Stomach (tissue), 19 donors: ENCODE measurements at places on chromosomes 11 and 22. TPM values are rescaled to one million over a fixed set of nuclear protein-coding genes. Genes with fewer than 3 reads are reported as not detected.
A peak's percentile ranks its signal among the peaks of the same experiment; 100 is the strongest.

NLRP6 gene
- total RNA-seq = not detected

CHRNA10 gene
- total RNA-seq = 0.18 TPM

POU2AF2 gene
- total RNA-seq = not detected

KRTAP5-11 gene
- not detected for total RNA-seq

CDC42BPG gene
- total RNA-seq = 66.5 TPM

GGTLC3 gene
- not detected for total RNA-seq

KDELR3 gene
- not detected for total RNA-seq

- H3K36me3 ChIP-seq = no peaks in the 10 kb centered on the region
- no peak for DNase-seq
- no peaks in the 10 kb centered on the region for H3K27me3 ChIP-seq
These were observed 84.3 kb downstream of the IGLL1 start for GRCh38 chr22:23495614-23496444.

DNA sequence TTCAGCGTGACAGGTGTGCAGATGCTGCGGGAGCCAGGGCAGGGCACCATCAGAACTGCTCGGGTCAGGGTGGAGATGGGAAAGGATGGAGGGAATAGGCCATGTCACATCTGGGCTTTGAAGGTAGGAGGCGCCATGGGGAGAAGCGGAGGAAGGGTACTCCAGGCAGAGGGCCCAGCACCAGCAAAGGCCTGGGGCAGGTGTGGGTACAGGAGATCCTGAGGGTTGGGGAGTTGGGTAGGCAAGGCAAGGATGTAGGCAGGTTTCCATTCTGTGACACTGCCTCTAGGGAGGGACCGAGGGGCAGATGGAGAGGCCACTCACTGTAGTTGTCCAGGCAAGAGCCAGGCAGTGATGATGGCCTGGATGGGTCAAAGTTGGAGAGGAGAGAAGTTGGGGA lies 8.5 kb downstream of the EMID1 start:
- H3K4me1 ChIP-seq = peaks cover 11% of the 10 kb centered on the region
- no peak overlapping the region for H3K4me3 ChIP-seq
- peak; percentile 1 for DNase-seq
- H3K27me3 ChIP-seq = no peaks in the 10 kb centered on the region

- no peak for DNase-seq
- no peaks in the 10 kb centered on the region for H3K4me1 ChIP-seq
- no peak overlapping the region for H3K4me3 ChIP-seq
- H3K27me3 ChIP-seq = no peaks in the 10 kb centered on the region
These were observed 73.6 kb upstream of the EIF3M start for GRCh38 chr11:32510039-32510438.

GRCh38 chr11:122032317-122032716 lies 83.7 kb downstream of the BLID start:
- no peaks in the 10 kb centered on the region for H3K27me3 ChIP-seq
- H3K36me3 ChIP-seq = no peaks in the 10 kb centered on the region
- no peaks in the 10 kb centered on the region for H3K4me1 ChIP-seq
- H3K27ac ChIP-seq = no peak overlapping the region
- no peak for DNase-seq

- H3K36me3 ChIP-seq = no peaks in the 10 kb centered on the region
- DNase-seq = no peak
- peaks cover 34% of the 10 kb centered on the region for H3K4me1 ChIP-seq
- no peaks in the 10 kb centered on the region for H3K27me3 ChIP-seq
- no peak overlapping the region for H3K27ac ChIP-seq
These were observed 25.5 kb downstream of the DKK3 start for GRCh38 chr11:11982975-11983374.

- H3K27ac ChIP-seq = peak overlapping the region; percentile 77
- no peaks in the 10 kb centered on the region for H3K27me3 ChIP-seq
- H3K4me3 ChIP-seq = no peak overlapping the region
- peaks cover 27% of the 10 kb centered on the region for H3K4me1 ChIP-seq
- no peak for DNase-seq
These were observed 24.6 kb upstream of the SMIM38 start for GRCh38 chr11:69131121-69131566.

DNA sequence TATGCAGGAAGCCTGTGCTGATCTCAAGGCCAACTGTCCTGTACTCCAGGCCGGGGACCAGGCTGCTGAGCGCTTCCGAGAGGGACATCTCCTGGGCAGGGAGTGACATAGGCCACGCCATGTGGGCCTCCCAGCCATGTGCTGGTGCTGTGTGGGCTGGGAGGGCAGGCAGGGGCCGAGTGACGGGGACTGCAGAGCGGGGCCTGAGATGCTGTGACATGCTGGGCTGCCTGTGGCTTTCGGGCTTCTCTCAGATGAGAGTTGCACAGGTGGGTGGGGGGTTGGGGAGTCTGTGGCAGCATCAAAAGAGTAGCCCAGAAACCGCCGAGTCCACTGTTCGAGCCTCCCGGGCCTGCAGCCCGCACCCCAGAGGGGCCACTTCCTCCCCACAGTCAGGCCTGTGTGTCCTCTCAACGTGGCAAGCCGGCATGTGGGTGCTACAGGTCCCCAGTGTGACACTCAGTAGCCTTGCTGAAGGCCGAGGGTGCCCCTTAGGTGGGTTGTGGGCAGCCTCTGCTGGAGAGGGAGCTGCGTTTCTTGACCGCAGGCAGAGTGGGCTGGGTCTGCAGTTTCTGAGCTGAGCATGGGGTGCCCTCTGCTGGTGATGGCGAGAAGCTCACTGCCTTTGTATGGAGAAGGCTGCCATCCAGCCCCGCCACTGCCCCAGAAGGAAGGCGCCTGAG lies 101.2 kb downstream of the BCR start:
- DNase-seq = peak; percentile 88
- H3K27ac ChIP-seq = peak overlapping the region; percentile 80
- H3K36me3 ChIP-seq = peaks cover 84% of the 10 kb centered on the region
- H3K4me3 ChIP-seq = no peak overlapping the region
- no peaks in the 10 kb centered on the region for H3K27me3 ChIP-seq

- peak overlapping the region; percentile 39 for H3K27ac ChIP-seq
- H3K36me3 ChIP-seq = no peaks in the 10 kb centered on the region
These were observed 43.7 kb downstream of the KREMEN1 start for GRCh38 chr22:29116397-29117123.

DNA sequence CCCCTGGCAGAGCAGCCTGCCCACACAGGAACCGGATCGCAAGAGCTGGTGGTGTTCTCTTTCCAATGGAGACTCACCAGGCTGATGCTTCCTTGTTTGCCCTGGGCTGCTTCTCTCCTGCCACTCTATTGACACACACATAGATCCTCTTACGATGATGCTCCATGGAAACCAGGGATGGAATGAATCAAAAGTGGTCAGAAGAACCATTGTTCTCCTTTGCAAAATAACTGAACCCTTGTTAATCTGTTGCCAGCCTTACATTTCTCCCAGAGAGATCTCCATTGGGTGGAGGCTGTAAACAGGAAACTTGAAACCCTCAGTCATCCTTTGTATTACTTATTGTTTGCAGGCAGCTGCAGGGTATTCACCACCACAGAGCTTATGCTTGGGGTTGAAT lies 24.6 kb upstream of the LDLRAD3 start:
- no peak overlapping the region for H3K27ac ChIP-seq
- DNase-seq = no peak
- H3K4me3 ChIP-seq = no peak overlapping the region
- H3K27me3 ChIP-seq = no peaks in the 10 kb centered on the region

DNA sequence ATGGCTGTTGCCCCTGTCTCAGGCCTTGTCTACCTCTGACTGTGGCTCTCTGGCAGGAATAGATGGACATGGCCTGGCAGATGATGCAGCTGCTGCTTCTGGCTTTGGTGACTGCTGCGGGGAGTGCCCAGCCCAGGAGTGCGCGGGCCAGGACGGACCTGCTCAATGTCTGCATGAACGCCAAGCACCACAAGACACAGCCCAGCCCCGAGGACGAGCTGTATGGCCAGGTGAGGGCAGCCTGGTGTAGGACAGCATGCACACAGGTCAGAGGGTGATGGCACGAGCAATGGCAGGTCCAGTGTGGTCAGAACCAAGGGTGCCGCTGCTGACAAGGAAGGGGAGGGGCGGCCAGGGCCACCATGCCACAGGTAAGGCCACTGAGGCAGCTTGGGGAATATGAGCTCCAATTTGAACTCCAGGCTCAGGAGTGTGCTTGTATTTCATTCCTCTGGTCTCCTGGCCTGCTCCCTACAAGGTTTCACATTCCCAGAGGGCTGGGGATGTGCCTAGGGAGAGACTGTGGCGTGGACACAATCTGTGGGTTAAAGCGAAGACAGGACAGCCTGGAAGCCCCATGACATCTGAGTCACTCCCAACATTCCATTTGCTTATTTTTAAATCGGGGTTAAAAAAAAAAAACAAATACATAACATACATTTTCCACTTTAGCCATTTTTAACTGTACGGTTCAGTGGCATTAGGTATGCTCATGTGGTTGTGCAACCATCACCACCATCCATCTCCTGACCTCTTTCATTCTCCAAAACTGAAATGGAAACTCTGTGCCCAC lies 562 bp downstream of the FOLR3 start:
- H3K4me3 ChIP-seq = no peak overlapping the region
- no peak for DNase-seq
- no peaks in the 10 kb centered on the region for H3K4me1 ChIP-seq
- no peaks in the 10 kb centered on the region for H3K27me3 ChIP-seq
- H3K27ac ChIP-seq = peak overlapping the region; percentile 42

- no peaks in the 10 kb centered on the region for H3K36me3 ChIP-seq
- no peak overlapping the region for H3K27ac ChIP-seq
- H3K27me3 ChIP-seq = peaks cover 41% of the 10 kb centered on the region
These were observed 161.3 kb downstream of the MYO18B start for GRCh38 chr22:25903294-25903693.

GRCh38 chr22:42016111-42016510 lies 17.5 kb downstream of the WBP2NL start:
- no peaks in the 10 kb centered on the region for H3K27me3 ChIP-seq
- no peak for DNase-seq
- no peak overlapping the region for H3K27ac ChIP-seq

DNA sequence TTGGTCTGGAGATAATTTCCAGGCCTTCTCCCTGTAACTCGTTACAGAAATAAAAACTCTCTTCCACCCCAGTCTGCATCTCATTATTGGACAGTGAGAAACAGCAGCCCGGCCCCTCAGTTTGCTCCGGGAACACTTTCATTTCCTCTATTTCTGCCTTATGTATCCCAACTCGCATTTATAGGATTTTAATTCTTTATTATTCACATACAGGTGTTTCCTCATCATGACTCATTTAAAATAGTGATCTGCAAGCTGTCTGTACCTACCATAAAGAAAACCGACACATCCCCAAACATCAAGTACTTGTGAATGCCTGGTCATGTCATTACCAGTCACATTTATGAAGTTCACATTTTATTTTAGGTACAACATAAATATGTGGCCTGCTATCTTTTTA lies 42.8 kb downstream of the PIWIL3 start:
- no peak overlapping the region for H3K4me3 ChIP-seq
- no peaks in the 10 kb centered on the region for H3K36me3 ChIP-seq
- H3K27ac ChIP-seq = no peak overlapping the region
- peaks cover 9% of the 10 kb centered on the region for H3K4me1 ChIP-seq
- DNase-seq = no peak
- no peaks in the 10 kb centered on the region for H3K27me3 ChIP-seq

GRCh38 chr11:12195768-12196167 lies 85.4 kb downstream of the MICAL2 start:
- peak; percentile 60 for DNase-seq
- no peak overlapping the region for H3K4me3 ChIP-seq
- peaks cover 39% of the 10 kb centered on the region for H3K4me1 ChIP-seq
- no peaks in the 10 kb centered on the region for H3K27me3 ChIP-seq

GRCh38 chr11:129264114-129264513 lies 72.0 kb upstream of the ARHGAP32 start:
- no peak for DNase-seq
- H3K27ac ChIP-seq = no peak overlapping the region
- H3K4me1 ChIP-seq = peaks cover 11% of the 10 kb centered on the region
- no peaks in the 10 kb centered on the region for H3K27me3 ChIP-seq
- H3K36me3 ChIP-seq = no peaks in the 10 kb centered on the region
- no peak overlapping the region for H3K4me3 ChIP-seq

- no peak overlapping the region for H3K4me3 ChIP-seq
- peak; percentile 1 for DNase-seq
- no peaks in the 10 kb centered on the region for H3K36me3 ChIP-seq
- H3K27ac ChIP-seq = no peak overlapping the region
- no peaks in the 10 kb centered on the region for H3K27me3 ChIP-seq
These were observed 72.2 kb downstream of the KCNQ1 start for GRCh38 chr11:2517016-2517385.

DNA sequence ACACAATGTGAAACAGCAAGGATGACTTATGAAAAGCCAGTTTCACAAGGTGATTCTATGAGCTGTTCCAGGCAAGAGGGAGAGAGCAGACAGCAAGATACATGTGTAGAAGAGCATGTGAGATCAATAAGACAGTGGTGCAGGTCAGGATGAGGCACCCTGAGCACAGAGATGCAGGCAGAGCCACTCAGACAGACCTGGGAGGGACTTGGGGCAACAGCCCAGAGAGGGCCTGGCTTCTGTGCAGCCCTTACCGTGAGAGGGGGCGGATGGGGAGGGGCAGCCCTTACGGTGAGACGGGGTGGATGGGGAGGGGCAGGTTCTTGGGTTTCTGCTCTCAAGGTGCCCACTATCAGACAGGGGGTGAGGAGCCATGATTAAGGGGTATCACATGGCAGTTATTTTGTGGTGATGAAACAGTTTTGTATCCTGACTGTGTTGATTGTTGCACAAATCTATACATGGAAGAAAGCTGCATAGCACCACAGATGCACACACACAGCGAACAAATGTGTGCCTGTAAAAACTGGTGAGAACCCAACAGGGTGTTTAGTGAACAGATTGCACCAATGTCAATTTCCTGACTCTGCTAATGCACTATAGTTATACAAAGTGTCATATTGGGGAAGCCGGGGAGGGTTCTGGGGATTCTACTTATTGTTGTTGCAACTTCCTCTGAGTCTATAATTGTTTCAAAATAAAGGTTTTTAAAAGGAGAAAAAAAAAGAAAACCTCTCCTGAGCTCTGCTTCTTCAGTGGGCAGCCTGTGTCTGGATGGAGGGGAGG lies 5.2 kb upstream of the C22orf42 start:
- H3K36me3 ChIP-seq = no peaks in the 10 kb centered on the region
- H3K4me3 ChIP-seq = no peak overlapping the region
- H3K27me3 ChIP-seq = peaks cover 22% of the 10 kb centered on the region
- no peak for DNase-seq
- H3K27ac ChIP-seq = no peak overlapping the region

DNA sequence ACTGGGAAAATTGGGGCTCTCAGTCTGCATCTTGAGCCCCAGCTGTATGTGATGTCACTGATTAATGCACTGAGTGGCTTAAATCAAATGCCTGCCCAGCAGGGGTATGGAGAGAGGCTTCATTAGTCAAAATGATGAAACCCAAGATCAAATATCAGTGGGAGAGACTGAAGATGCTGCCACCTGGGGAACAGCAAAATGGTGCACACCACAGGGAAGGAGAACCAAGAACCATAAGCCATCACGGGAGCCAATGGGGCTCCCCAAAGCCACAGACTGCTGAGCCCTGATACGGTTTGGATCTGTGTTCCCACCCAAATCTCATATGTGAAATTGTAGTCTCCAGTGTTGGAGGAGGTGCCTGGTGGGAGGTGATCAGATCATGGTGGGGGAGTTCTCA lies 85.6 kb downstream of the CTTN start:
- no peak for DNase-seq
- no peak overlapping the region for H3K4me3 ChIP-seq
- H3K4me1 ChIP-seq = peaks cover 12% of the 10 kb centered on the region
- H3K36me3 ChIP-seq = peaks cover 26% of the 10 kb centered on the region

GRCh38 chr11:132234878-132235277 lies 864.5 kb downstream of the NTM start:
- H3K4me1 ChIP-seq = no peaks in the 10 kb centered on the region
- H3K4me3 ChIP-seq = no peak overlapping the region
- no peak overlapping the region for H3K27ac ChIP-seq
- no peak for DNase-seq
- H3K27me3 ChIP-seq = no peaks in the 10 kb centered on the region

GRCh38 chr11:3161309-3161708 lies 3.8 kb downstream of the OSBPL5 start:
- peaks cover 1% of the 10 kb centered on the region for H3K27me3 ChIP-seq
- no peak for DNase-seq
- peak overlapping the region; percentile 90 for H3K27ac ChIP-seq
- H3K4me3 ChIP-seq = no peak overlapping the region
